ENCODE measurements at places on chromosomes 2 and 18. TPM values are rescaled to one million over a fixed set of nuclear protein-coding genes. Genes with fewer than 3 reads are reported as not detected.

GRCh38 chr2:172246649-172247048, 143.9 kb upstream of the DLX2 start:
- DNase-seq = no peak
- H3K4me1 ChIP-seq = no peaks in the 10 kb centered on the region
- no peaks in the 10 kb centered on the region for H3K36me3 ChIP-seq
- no peak overlapping the region for H3K4me3 ChIP-seq

DNA sequence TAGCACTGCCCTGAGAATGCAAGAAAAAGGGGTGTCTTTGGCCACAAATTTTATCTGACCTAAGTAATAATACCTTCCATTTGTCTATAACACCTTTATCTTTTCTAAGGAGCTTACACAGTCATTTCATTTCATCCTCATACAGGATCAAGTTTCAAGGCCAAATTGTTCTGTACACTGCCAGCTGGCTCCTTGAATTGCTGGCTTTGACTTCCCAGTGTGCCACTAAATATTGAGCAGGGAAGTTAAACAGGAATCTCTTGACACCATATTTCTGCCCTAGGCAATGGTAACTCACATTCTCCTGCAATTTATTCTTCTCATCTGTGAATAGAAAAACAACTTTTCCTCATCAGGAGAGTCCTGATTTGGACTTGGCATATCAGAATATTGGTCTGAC, 195.1 kb upstream of the LRP1B start:
- DNase-seq = no peak
- H3K27me3 ChIP-seq = no peaks in the 10 kb centered on the region
- no peak overlapping the region for H3K4me3 ChIP-seq
- no peak overlapping the region for H3K27ac ChIP-seq
- H3K4me1 ChIP-seq = peaks cover 2% of the 10 kb centered on the region

DNA sequence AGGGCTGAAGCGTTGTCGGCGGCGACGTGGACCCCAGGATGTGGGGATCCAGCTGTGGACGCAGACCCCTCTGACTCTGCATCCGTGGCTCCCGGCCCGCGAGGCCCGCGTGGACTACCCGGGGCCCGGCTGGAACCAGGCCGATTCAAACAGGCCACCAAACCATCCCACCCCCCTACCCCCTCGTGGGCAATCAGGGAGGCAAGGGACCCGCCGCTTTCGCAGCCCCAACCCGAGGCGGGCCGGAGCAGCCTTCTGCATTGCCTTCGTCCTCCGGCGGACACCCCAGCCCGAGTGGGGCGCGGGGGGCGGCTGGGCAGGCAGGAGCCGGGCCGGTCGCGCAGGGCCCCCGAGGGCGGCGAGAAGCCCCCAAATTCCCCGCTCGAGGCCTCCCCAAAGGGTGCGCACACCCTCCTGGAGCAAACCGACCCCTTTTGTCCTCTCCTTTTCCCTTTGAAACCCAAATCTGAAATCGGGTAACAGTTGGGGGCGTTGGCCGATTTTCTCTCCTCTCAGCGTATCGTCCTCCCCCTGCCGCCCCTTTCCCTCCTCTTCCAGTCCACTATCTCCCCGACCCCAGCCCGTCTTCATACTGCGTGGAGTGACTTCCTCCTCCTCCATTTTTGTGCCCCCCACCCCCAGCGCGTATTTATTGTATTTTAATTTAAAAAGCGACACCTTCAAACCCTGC, 7.4 kb downstream of the SP9 start:
- peak overlapping the region; percentile 34 for H3K4me3 ChIP-seq
- no peak overlapping the region for H3K27ac ChIP-seq
- peaks cover 69% of the 10 kb centered on the region for H3K27me3 ChIP-seq
- DNase-seq = peak; percentile 63
- H3K36me3 ChIP-seq = peaks cover 6% of the 10 kb centered on the region

The CD207 gene
- polyA plus RNA-seq = 0.33 TPM

The LOXL3 gene
- 47.9 TPM for polyA plus RNA-seq

GRCh38 chr2:67880291-67880761, 182.5 kb downstream of the C1D start:
- peaks cover 35% of the 10 kb centered on the region for H3K4me1 ChIP-seq
- H3K36me3 ChIP-seq = no peaks in the 10 kb centered on the region
- peak; percentile 60 for DNase-seq
- no peak overlapping the region for H3K4me3 ChIP-seq
- H3K27me3 ChIP-seq = no peaks in the 10 kb centered on the region

The GAREM2 gene
- polyA plus RNA-seq = 1.5 TPM

DNA sequence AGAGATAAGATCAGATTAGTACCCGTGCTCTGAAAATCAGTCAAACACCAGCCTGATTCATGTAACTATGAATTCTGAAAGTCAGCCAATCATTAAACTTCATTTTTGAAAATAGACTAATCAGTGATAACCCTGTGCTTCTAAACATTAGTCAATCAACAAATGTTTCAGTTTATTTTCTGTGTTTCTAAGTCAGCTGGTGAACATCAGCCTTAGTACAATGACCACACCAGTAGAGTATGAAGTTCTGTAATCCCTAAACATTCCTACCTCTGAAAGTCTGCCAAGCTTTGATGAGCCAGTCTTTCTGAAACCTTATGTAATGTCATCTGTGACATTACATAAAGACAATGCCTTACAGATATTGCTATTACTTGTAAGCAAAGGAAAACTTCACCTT, 807.4 kb upstream of the CRIM1 start:
- H3K27ac ChIP-seq = no peak overlapping the region
- H3K27me3 ChIP-seq = no peaks in the 10 kb centered on the region
- no peaks in the 10 kb centered on the region for H3K4me1 ChIP-seq
- H3K4me3 ChIP-seq = no peak overlapping the region
- DNase-seq = no peak

GRCh38 chr2:134406736-134407135, 152.9 kb downstream of the MGAT5 start:
- H3K4me1 ChIP-seq = peaks cover 49% of the 10 kb centered on the region
- DNase-seq = no peak
- H3K36me3 ChIP-seq = no peaks in the 10 kb centered on the region
- H3K27ac ChIP-seq = no peak overlapping the region

DNA sequence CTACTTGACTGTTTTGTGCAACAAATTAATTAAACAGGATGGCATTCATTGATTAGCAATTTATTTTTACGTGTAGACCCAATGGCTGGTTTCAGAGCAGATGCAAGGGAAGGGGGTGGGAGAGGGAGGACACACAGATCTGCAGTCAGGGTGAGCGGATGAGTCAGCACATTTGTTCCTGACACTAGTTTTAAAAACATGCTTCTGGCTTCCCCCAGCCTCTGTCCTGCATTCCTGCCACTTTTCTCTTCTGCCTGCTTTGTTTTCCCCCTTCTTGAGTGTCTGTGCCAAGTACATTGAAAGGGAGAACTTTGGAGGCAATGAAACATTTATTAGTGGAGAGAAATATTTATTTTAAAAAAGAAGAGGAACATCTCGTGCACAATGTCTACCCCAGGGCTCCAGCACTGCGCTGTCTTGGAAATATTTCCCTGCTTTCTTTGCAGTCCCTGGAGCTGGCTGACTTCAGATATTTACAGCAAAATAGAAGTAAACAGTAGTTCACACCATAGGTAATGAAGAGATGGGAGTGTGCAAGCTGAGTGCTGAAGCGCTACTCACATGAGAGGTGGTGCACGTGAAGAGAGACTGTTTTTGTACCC, 52.2 kb downstream of the NRP2 start:
- H3K27me3 ChIP-seq = no peaks in the 10 kb centered on the region
- peak; percentile 57 for DNase-seq
- H3K4me1 ChIP-seq = peaks cover 38% of the 10 kb centered on the region

GRCh38 chr2:217988840-217989204, 14.0 kb downstream of the TNS1 start:
- DNase-seq = no peak
- peaks cover 8% of the 10 kb centered on the region for H3K4me1 ChIP-seq
- no peaks in the 10 kb centered on the region for H3K27me3 ChIP-seq
- no peak overlapping the region for H3K4me3 ChIP-seq

GRCh38 chr2:12032975-12033374, 286.5 kb downstream of the LPIN1 start:
- no peaks in the 10 kb centered on the region for H3K4me1 ChIP-seq
- no peak for DNase-seq
- H3K27ac ChIP-seq = no peak overlapping the region
- H3K27me3 ChIP-seq = no peaks in the 10 kb centered on the region
- no peaks in the 10 kb centered on the region for H3K36me3 ChIP-seq

DNA sequence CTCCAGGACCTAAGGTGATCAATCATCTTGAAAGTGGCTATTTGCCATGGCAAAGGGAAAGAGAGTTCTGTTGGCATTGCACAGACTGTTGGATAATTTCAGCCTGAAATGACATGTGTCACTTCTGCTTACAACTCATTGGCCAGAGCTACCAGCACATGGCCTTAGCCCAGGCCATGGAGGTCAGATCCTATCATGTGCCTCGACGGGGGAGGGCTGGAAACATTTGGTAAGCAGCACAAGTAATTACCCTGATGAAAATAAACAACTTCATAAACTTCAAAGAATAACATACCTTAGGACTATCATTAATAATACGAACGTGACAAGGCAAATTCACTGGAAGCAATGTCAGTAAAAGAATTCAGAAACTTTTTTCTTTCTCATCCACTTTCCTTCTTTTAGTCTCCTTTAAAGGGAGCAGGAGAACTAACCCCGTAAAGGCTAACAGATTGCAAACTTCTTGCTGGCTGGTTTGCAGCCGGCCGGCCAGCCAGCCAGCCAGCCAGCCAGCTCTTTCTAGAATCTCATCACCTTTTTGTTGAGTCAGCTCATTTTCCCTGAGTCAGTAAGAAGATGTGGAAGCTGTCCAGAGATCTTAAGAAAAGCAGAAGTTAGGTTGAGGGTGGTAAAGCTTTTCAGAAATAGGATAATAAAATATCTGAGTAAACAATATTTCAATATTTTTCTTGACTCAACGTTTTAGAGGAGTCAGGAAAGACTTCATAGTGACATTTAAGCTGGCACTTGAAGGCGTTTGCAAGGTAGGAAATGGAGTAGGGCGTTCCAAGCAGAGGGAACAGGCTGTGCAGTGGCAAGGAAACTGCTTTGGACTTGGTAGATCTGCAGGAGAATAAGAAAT, 31.9 kb downstream of the CNRIP1 start:
- no peak for DNase-seq
- no peak overlapping the region for H3K27ac ChIP-seq
- no peaks in the 10 kb centered on the region for H3K27me3 ChIP-seq

The ZC3H6 gene
- 0.86 TPM for polyA plus RNA-seq

DNA sequence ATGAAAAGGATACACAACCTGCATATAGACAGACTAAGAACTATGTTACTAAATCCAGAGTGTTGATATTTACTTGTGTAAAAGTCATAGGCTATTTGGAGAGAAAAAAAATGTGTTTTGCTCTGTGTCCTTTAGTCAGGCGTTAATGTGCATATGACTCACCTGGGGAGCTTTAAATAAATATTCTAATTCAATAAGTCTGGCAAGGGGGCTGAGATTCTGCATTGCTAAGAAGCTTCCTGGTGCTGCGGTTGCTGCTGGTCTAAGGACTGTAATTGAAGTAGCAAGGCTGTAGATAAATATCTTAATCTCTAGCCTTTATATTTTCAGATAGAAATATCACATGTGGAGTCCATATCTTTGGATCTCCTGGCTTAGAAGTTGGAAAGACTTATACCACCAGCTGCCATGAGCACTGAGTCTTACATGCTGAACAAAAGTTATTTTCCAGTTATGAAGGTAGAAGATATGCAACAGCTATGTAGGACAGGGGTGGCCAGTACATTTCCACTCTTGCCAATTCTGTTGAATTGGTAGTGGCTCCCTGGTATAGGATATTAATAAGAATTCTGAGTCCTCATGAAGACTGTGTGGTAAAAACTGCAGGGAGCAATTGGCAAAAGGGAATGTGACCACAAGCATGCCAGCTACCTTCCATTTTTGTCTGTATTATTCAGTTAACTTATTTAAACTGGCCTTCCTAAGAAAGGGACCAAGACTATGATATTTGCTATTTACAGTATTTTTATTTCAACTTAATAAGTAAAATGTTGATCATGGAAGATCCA, 4.8 kb downstream of the SPAG16 start:
- H3K4me3 ChIP-seq = no peak overlapping the region
- 0 out of 2 replicates have a peak, but pooled peaks cover 2% of the 10 kb centered on the region for H3K36me3 ChIP-seq
- peaks cover 7% of the 10 kb centered on the region for H3K4me1 ChIP-seq
- H3K27me3 ChIP-seq = no peaks in the 10 kb centered on the region
- DNase-seq = no peak
- H3K27ac ChIP-seq = peak overlapping the region; percentile 28

DNA sequence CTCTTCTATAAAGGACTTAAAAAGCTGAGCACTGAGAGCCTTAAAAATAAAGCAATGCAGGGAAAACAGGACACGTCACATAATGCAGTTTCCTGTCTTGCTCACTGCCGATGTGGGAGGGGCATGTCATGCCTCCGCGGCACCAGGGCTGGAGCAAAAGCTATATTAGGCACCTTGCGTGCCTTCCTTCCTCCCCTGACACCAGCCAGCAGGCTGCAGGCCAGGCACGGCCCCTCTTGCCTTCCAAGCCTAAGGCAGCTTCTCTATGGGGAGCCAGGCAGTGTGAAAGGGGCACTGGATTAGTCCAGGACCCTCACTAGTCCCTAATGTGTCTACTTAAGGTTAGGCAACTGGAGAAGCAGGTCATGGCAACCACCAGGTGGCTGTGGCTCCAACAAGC, 26.3 kb downstream of the MRPL35 start:
- no peaks in the 10 kb centered on the region for H3K36me3 ChIP-seq
- DNase-seq = no peak
- no peak overlapping the region for H3K4me3 ChIP-seq

The KLHL30 gene
- not detected for polyA plus RNA-seq

DNA sequence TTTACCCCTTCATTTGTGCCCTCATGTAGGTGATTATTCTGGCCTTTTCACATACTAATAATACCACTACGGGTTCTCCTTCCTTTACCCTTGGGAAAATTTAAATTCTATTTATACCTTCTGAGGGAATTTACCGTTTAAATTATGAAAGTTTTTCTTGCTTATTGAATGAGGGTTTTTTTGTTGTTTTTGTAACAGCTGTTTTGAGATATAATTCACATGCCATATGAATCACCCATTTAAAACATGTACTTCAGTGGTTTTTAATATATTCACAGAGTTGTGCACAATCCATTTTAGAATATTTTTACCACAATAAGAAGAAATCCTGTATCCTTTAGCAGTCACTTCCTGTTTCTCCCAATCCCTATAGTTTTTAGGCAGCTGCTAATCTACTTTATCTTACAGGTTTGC, 54.7 kb downstream of the EML4 start:
- no peak overlapping the region for H3K4me3 ChIP-seq
- H3K36me3 ChIP-seq = no peaks in the 10 kb centered on the region
- no peak for DNase-seq

The RAB27B gene
- 0.68 TPM for polyA plus RNA-seq

DNA sequence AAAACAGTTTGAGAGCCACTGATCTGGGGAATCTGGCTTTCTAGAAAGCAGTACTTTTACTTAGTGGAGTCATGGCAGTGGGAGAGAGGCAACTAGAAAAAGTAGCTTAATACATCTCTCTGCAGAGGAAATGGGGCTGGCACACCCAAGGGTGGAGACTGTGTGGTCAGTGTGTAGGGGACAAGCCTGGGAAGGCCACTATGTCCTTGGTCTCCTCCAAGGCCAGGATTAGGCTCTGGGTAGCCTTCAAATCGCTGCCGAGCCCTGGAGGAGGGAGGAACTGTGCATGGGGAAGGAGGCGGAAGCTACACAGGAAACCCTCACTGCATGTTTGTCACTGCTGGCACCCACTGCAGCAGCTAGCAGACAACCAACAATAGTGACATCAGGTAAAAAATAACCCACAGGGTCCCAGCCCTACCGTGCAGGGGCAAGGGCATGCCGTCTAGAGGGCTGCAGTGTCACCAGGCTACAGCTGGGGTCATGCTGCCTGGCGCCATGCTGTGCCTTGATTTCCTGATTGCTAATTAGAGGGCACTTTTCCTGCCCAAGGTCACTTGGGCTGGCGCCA, 34.8 kb downstream of the LBH start:
- H3K27ac ChIP-seq = peak overlapping the region; percentile 45
- H3K4me1 ChIP-seq = no peaks in the 10 kb centered on the region
- no peak overlapping the region for H3K4me3 ChIP-seq
- no peak for DNase-seq

Data from SK-N-SH (cell line).